ENCODE measurements at places on chromosomes 4 and X.
A peak's percentile ranks its signal among the peaks of the same experiment; 100 is the strongest.

DNA sequence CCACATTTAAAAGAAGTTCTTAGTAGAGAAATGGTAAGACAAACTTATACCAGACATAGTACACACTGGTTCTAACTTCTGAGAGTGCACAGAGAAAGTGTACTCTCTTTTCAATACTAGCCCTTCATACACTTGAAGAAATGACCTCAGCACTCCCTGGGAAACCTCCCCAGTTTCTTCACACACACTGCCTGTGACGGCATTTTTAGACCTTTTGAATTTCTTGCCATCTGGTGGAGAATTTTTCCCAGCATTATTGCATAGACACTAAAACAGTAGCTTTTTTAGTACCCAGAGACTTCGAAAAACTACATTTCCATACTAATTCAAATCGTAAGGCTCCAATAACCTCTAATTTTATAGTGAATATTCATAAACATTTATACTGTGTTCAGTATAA, 341.6 kb upstream of the MAOA start:
- DNase-seq: no peak

DNA sequence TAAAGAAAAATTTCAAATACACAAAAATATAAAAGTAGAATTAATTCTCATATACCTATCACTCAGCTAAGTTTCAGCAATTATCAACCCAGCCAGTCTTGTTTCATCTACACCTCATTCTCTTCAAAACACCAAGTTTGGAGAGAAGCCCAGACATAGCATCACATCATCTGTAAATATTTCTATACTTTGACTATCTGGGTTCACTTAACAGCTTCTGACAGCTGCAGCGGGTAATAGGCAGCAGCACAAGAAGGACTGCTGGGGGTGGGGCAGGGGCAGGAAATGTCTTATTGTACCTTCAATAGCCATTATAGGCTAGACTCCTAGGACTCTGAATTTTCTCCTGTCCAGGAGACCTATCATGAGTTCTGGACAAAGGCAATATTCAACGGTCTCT, 54.1 kb downstream of the PHF8 start:
- DNase-seq: no peak

DNA sequence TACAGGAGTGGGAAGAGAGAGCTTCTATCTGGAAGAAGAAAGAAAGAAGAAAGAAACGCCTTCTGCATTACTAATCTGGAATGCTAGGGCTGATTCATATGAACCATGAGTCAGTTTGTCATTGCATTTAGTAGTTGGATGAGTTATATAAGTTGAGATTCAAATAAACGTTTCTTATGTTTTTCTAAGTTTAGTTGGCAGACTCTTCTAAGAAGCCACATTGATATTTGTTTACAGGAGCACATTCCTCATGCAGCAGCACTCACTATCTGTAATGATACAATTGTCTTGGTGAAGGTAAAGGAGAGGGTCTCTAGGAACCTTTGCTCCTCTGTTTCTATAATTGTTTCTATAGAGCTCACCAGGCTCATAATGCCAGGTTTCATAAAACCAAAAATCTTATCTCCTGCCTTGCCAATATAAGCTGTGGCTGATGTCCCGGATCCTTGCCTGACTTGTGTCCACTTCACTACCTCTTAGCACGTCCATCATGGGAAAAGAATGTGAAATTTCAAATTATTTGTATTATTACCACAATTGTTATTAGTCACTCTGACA, 39.5 kb downstream of the HOPX start:
- DNase-seq: no peak

DNA sequence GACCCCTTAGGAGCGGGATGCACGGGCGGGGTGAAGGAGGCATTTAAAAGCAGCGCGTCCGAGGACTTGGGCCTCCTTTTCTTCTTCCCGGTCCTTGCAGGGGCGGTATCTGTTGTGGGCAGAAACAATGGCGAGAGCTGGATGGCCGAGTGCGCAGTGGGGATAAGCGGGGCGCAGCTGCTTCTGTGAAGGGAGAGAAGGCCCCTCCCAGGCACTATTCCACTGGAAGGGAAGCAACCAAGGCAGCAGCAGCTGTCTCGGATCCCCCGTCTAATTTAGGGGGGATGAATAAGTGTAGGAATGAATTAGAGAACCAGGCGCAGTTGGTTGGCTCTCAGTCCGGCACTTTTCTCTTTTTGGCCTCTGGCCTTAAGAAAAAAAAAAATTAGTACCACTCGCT, 995 bp downstream of the SMARCA5 start:
- no peak for DNase-seq

DNA sequence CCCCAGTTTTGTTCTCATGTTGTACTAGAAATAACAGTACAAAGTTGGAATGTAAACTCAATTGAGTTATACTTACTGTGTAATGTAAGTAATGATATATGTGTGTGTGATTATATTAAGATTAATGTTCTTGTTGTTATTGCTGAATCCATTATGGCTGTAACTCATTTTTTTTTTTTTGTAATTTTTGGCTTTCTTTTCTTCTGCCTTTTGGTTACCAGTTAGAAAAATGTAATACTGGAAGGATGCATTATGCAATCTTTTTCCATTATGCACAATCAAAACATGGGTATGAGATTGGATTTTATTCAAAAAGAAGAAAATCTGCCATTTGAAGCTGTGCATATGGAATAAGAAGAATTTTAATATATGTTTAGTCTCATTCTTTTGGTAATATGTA, 34.0 kb downstream of the BANK1 start:
- no peak for DNase-seq

- no peak for DNase-seq
These were observed 73.6 kb downstream of the MED28 start for GRCh38 chr4:17688011-17688441.

DNA sequence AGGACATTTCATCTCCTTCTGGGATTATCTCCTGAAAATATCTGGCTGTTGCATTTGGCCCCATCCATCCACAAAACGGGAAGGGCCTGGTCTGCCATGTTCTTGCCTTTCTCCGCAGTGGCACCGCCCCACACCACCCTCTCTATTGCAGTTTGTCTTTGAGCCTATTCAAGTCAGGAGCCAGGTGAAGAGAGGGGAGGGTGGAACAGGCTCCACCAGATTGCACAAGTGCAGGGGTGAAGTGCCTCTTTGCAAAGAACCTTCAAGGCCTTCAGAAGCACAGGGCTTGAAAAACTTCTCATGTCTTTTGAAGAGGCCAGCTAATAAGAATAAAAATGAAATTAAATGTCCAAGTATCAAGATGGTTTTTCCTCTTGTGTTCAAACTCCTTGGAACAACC, 28.7 kb downstream of the RS1 start:
- DNase-seq: no peak

DNA sequence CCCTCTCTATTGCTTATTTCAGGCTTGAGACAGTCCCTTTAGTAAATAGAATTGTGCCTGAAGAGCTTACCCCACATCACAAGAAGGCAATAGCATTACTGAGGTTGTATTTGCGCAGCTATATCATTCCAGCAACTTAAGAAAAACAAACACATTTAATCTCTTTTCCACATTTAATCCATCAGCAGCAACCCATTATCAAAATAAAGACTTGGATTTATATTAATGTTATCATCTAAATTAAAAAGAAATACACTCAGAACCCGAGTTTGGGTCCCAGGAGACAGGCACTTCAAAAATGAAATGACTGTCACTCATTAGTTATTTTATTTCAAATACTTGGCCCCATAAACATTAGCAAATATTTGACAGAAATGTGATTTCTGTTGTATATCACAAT, 10.4 kb downstream of the TFDP3 start:
- DNase-seq: no peak

- no peak for DNase-seq
These were observed 630.3 kb upstream of the KLHL4 start for GRCh38 chrX:86887341-86887740.

DNA sequence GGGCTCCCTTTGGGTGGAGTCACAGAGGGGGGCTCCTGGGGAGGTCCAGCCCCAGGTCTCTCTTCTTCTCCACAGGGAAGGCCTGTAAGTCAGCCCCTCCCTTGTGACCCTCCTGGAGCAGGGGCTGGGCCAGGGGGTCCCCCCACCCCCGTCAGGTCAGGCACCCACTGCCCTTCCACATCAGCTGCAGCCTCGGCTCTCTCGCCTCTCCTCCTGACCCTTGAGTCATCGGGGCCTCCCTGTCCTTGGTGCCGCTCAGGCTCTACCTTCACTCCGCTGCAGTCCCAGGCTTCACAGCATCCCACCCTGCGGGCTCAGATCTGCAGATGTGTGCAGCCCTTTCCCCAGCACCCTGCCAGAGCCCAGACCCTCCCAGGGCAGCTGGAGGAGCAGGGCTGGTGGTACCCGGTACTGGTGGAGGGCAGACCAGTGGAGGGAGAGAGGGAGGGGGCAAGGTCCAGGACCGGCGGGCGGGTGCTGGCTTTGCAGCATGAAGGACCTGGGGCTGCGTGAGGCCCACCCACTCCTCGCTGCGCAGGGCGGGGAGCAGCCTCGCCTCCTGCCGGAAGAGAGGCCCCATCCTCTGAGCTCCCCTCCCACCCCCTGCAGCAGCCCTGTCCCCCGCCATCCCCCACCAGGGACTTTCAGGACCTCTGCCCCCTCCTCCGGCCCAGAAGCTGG, 117.1 kb downstream of the FAM53A start:
- DNase-seq: no peak

DNA sequence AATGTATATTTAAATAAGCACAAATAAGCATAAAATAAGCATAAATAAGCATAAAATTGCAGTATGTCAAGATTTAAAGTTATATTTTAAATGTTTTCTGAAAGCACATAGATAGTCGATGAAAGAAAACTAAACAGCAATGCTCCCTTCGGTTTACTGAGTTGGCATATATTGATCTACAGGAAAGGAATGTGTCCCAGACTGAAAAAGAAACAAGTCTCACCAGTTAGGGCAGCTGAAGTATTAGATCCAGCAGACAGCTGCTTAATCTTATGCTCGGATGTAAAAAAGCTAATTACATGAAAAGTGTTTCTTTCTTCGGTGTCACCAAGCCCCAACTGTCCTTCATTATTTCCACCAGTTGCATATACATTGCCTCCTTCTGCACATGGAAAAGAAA, 8.7 kb downstream of the RPGR start:
- DNase-seq: peak; percentile 47

- DNase-seq: no peak
These were observed 235.9 kb upstream of the DMD start for GRCh38 chrX:33447285-33447684.

DNA sequence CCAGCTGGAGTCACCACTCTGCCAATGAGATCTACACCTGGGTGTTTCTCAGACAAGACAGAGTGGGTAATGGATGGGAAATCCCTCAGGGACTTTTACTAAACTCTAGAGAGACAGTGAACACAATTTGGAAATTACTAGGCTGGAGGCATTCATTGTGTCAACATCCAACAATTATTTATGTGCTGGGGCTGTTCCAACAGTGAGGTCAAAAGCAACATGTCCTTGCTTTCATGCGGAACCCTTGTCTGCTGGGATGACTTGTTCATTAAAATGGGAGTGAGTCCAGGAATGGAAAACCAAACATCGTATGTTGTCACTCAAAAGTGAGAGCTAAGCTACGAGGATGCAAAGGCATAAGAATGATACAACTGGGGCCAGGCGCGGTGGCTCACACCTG, 54.0 kb downstream of the DRD5 start:
- DNase-seq: no peak

DNA sequence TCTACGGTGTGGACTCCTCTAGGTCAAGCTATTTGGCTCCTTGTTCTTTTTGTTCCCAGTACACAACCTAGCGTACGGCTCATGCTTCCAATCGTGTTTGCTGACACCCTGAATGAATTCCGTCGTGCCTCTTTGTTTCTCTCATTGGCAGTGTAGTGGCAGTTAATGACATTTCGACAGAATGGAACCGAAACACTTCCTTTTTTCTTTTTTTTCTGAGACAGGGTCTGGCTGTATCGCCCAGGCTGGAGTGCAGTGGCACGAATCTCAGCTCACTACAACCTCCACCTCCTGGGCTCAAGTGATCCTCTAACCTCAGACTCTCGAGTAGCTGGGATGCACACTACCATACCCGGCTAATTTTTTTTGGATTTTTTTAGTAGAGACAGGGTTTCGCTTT, 113.3 kb upstream of the ATP6AP2 start:
- no peak for DNase-seq

DNA sequence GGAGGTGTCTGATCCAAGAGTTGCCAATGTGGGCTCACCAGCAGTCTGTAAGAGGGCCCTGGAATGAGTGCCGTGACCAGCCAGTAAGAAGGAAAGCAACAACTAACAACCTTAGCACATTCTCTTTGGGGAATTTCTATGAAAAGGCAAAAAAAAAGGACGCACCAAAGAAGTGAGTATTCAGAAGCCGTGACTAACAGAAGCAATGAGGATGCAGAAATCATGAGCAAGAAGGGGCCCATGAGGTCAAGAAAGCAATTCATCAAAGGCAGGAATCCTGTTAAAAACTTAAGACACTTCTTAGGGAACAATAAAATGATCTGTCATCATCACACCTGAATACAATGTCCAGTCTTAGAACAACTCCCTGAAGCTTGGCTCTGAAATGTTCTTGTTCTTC, 260.5 kb downstream of the RAPGEF2 start:
- DNase-seq: no peak

GRCh38 chr4:152983221-152983620, 47.1 kb downstream of the FHDC1 start:
- DNase-seq: no peak

DNA sequence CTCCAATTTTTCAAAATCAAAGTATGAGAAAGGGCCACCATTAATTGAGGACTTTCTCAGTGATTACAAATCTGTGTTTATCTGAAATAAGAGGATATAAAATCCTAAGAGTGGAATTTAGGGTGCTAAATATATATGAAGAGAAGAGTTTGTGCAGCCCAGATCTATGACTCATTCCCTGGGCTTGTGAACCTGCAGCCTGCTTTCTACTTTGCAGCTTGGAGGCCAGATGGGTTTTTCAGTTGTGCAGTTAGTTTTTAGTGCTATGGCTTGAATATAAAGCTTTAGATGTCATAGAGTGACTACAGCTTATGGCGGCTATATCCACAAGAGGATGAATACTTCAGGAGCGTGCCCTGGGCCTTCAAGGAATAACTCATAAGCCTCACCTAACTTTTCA, 1391.1 kb downstream of the FSTL5 start:
- DNase-seq: no peak

- DNase-seq: no peak
These were observed 66.1 kb downstream of the NR3C2 start for GRCh38 chr4:148376151-148376550.

GRCh38 chr4:126051689-126052424, 737.1 kb downstream of the FAT4 start:
- DNase-seq: no peak

GRCh38 chrX:104430742-104431119, 135.3 kb upstream of the IL1RAPL2 start:
- no peak for DNase-seq

- no peak for DNase-seq
These were observed 95.9 kb downstream of the RASL11B start for GRCh38 chr4:52957835-52958631.
